T-helper 9 cell (primary cell): ENCODE measurements at places on chromosomes 6 and 20.

GRCh38 chr6:5590187-5590586, 328.9 kb downstream of the FARS2 start:
- DNase-seq = no peak

GRCh38 chr6:113281431-113281830, 575.7 kb upstream of the MARCKS start:
- DNase-seq = no peak

GRCh38 chr6:84282550-84282949, 55.1 kb upstream of the CEP162 start:
- no peak for DNase-seq

DNA sequence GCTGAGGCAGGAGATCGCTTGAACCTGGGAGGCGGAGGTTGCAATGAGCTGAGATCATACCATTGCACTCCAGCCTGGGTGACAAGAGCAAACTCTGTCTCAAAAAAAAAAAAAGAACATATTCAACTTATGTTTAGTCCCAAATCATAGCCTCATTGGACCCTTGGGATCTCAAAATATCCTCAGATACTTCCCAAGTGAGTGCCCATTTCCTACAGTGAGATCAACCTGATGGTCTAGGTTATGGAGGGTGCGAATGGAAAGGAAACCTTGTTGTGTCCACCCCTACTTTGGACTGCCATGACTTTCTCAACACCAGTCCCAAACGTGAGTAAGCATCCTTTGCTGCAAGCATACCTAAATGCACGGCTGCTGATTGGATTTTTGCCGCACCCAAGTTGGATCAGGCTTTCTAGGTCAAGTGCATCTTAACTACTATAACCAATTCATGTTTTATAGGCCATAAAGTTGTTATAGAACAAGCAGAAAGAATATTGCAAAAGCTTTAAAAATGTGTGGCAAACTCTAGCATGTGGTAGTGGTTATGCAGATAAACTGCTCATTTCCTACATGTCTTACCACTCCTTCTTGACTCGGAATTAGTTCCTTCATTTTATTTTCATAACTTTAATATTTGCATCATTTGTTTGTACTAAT, 131.2 kb downstream of the PLEKHG1 start:
- DNase-seq = no peak

DNA sequence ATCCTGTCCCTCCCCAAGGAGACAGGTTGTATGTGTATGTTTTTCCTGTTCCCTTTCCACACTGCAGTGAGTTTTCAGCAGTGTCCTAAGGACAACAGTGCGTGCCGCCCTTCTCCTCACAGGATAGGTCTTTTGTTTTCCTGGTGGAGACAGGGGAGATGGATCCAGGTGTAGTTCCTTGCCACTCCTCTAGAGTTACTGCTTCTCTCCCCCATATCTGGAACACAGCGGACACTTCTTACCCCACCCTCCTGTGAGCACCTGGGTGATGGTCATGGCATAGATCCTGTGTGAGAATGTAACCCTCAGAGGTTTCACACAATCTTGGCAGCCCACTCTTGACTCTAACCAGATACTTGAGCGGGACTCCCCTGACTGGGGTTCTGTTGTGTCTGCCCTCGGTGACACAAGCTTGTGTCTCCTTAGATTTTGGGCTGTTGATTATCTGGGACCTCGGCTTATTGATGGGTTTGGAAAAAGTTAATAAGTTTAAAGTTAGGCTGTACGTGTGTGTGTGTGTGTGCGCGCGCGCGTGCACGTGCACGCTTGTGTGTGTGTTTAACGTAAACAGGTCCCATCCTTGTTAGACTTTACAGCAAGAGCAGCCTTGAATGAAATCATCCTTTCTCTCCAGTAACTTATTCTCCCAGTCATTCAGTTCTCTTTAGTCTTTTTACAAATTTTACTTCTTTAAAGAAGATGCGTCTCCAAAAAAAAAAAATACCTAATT, 131.3 kb upstream of the EDN1 start:
- no peak for DNase-seq

- no peak for DNase-seq
Measured at GRCh38 chr6:43173591-43174262, 2.7 kb downstream of the SRF start.
